GM18507 (cell line): ENCODE measurements at places on chromosomes 3 and 15.

GRCh38 chr15:74642734-74643664 is 27.4 kb downstream of the CLK3 start:
- no peak for DNase-seq

DNA sequence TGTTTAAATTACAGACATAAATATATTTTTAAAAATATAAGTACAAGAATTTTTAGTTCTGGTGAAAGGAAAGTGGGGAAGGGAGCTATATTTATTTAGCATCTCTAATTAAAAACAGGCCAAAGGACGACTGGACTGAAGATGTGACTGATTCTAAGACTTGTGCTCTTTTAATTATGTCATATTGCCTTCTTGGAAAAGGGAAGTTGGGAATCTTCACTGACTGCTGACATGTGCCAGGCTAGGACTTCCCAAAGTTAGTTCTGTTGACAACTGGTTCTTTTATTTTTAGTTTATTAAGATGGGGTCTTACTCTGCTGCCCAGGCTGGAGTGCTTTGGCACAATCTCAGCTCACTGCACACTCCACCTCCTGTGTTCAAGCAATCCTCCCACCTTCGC is 13.5 kb downstream of the CNOT10 start:
- DNase-seq: no peak

DNA sequence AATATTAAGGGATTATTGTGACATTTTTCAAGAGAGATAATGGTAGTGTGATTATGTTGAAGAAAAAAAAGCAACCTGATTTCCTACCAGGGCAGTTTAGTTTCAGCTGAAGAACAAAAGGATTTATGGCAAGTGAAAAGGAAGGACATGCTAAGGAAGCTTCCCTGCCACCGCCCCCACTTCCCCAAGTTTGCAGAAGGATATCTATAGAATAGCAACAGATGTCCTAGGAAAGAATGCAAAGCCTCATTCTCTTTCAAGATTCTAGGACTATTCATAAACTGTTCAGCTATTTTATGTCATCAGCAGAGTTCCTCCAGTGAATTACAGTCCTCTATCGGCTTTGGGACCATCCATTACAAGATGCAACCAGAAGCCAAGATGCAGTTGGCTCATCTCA is 160.8 kb downstream of the SATB1 start:
- DNase-seq: no peak

DNA sequence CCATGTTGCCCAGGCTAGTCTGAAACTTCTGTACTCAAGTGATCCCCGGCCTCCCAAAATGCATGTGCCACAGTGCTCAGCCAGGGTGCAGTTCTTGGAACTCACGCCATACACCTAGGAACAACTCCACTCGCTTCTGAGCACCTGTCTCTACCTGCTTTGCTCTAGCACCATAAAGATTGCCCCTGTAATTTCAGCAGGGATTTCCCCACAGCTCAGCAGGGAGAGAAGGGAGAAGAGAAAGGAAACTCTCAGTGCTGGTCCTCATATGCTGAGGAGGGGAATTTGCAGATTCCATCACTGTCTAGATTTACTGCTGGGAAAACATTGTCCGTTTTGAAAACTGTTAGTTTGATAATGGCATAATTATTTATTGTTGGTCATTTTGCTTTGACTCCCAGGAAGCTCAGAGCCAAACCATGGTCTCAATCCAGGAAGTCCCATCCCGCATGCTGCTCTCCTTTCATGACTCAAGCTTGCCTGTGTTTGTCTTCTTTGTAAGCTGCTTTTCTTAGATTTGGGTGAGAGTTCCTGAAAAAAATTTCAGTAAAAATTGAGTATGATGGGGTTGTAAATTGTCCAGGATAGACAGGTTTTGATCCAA is 24.2 kb downstream of the TRIM71 start:
- no peak for DNase-seq

DNA sequence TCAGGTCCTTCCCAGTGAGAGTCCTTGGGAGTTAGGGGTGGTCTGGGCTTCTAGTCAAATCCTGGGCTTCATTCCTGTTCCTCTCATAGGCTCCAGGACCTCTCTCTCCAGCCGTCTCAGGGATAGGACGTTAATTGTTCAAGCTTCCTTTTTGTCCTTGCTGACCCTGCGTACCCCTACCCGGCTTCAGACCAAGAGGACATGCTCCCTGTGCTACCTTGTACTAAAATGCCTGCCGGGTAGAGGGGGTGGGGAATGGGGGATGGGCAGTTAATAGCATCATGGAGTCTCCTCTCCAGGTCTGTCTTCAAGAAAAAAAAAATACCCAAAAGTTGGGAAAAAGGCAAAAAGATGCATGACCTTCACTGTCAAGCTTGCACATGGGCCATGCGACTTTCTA is 36.5 kb upstream of the GALNT15 start:
- DNase-seq: no peak

- no peak for DNase-seq
Observed at GRCh38 chr3:46296826-46297225, 54.6 kb downstream of the CCR3 start.

- no peak for DNase-seq
Observed at GRCh38 chr3:172908771-172909270, 158.3 kb downstream of the ECT2 start.
